Cardiac muscle cell (in vitro differentiated cells and primary cell): ENCODE measurements at places on chromosomes 4 and X. TPM values are rescaled to one million over a fixed set of nuclear protein-coding genes. Genes with fewer than 3 reads are reported as not detected.

- no peak for DNase-seq
Measured at GRCh38 chr4:81930506-81931238, 443.1 kb downstream of the HNRNPD start.

DNA sequence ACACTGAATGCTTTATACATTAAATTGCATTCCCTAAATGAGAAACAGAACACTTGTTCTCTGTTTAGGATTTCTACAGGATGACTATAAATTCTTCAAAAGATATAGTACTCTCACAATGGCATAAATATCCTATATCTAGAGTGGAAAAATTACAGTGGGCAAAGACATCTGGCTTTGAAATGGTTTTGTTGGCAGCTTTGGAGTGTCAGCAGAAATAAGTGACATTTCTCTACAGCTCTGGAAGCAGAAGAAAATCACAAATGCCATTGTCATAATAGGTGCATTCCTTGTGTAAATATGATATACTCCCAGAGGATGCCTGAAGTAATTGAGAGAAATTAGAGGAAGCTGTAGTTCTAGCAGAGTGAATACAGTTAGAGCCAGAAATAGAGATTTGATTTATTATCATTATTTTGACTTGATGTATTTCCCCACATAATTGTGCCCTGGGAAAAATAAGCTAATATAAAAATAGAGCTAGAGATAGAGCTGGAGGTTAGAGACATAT lies 95.9 kb upstream of the GALNTL6 start:
- no peak for DNase-seq

DNA sequence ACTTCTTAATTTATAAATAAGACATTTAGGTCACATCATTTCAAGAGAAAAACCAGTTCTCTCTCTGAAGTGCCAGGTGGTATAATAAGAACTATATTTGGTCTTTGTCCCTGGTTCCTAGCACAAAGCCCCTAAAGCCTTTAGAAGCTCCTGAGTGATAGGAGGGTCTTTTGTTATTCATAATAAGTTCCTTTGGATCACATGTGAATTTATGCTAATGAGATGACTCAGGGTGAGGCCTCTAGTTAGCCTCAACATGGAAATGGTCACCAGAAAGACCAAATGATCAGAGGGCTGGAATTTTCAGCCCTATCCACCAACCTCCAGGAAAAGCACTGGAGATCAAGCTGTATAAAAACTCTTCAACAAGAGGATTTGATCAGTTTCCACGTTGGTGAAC lies 68.1 kb upstream of the BLTP1 start:
- DNase-seq = no peak

JAKMIP1 gene
- 0.14 and 1.2 TPM in 2 replicates for total RNA-seq

SLC25A53 gene
- 8.7 and 15.2 TPM in 2 replicates for total RNA-seq

PTCHD1 gene
- total RNA-seq = 0.56 and 0.92 TPM in 2 replicates

GRCh38 chrX:54922547-54922946 lies 1.9 kb downstream of the TRO start:
- no peak for DNase-seq

- peak; percentile 86 for DNase-seq
Measured at GRCh38 chr4:77994194-77994721, 62.9 kb upstream of the FRAS1 start.

HOPX gene
- total RNA-seq = 0.12 and 1.2 TPM in 2 replicates

GRCh38 chr4:152160225-152160800 lies 375.6 kb downstream of the FBXW7 start:
- no peak for DNase-seq

GRCh38 chr4:104486716-104487504 lies 7.8 kb downstream of the CXXC4 start:
- DNase-seq = no peak

- no peak for DNase-seq
Measured at GRCh38 chr4:68462691-68463090, 15.4 kb downstream of the TMPRSS11E start.

GC gene
- 0.21 and 0.49 TPM in 2 replicates for total RNA-seq

DNA sequence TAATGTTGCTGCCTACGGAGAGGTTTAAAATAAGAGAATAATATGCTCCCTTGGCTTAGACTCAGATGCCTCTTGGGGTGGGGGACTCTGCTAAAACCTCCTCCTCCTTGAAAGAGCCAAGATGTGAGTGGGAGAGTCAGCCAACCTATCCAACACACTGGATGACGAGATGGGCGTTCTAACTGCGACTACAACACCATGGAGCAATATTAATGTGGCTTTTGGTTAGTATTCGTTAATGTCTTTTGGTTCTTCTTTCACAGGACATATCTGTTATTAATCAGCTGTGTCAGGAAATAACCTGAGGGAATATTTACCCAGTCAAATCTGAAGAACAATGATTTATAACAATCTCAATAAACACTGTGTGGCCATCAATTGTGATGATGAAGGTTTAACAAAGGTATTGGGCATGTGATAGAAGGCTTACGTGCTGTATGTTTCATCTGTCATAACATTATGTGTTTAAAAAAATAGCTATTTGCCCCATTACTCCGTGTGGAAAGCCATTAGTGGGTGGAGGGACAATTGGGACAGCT lies 143.5 kb upstream of the FTHL17 start:
- DNase-seq = no peak

- no peak for DNase-seq
Measured at GRCh38 chrX:107712231-107713202, 63.1 kb downstream of the TSC22D3 start.

- no peak for DNase-seq
Measured at GRCh38 chrX:12949927-12950656, 24.8 kb upstream of the TMSB4X start.

SLC25A6 gene
- 484 and 592 TPM in 2 replicates for total RNA-seq

ADGRG2 gene
- total RNA-seq = 1.6 and 2.9 TPM in 2 replicates

- DNase-seq = no peak
Measured at GRCh38 chr4:107616838-107617389, 103.1 kb downstream of the PAPSS1 start.

HDAC8 gene
- total RNA-seq = 21.9 and 36.6 TPM in 2 replicates

- no peak for DNase-seq
Measured at GRCh38 chr4:15327311-15328298, 100.2 kb upstream of the C1QTNF7 start.

PNMA6A gene
- 3.5 and 8.6 TPM in 2 replicates for total RNA-seq

- DNase-seq = peak; percentile 82
Measured at GRCh38 chr4:78057135-78057599, at the start of gene FRAS1. Gene FRAS1, plus strand, starts transcription at chr4:78057323. Its CDS starts 687 bp downstream, at chr4:78058010.

- DNase-seq = peak; percentile 29
Measured at GRCh38 chr4:108172231-108172752, 3.6 kb upstream of the LEF1 start.

DNA sequence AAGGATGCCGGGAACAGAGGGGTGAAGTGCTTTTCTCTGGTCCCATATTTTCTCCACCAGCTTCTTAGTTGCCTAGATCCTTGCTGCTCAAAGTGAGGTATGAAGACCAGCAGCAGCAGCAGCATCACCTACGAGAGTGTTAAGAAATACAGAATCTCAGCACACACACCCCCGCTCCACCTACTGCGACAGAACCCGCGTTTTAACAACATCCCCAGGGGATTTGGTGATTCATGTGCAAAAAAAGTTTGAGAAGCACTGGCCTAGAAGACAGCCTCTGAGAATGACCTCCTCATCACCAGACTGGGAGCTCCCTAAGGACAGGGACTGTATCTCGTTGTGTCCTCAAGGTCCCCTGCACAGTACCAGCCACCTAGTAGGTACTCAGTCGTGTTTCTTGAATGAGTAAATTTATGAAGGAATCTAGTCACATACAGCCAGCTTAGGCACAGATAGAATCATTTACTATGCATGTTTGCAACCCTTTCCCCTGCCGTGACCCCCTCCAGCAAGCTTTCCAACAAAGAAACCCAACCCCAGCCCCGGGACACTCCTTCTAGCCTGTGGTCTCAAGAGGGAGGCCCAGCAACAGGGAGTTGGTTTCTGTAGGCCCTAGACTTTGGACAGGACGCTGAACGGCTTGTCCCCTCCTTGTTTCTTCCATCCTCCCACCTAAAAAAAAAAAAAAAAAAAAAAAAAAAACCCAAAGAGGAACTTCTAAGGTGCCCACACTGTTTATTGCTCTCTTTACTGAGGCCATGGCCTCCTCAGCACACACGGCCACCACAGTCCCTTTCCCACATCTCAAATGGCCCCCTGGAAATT lies 21.5 kb downstream of the RTL5 start:
- no peak for DNase-seq

BEX1 gene
- total RNA-seq = 102 and 179 TPM in 2 replicates

- peak; percentile 88 for DNase-seq
Measured at GRCh38 chr4:169079942-169080827, 70.1 kb upstream of the CBR4 start.

DNA sequence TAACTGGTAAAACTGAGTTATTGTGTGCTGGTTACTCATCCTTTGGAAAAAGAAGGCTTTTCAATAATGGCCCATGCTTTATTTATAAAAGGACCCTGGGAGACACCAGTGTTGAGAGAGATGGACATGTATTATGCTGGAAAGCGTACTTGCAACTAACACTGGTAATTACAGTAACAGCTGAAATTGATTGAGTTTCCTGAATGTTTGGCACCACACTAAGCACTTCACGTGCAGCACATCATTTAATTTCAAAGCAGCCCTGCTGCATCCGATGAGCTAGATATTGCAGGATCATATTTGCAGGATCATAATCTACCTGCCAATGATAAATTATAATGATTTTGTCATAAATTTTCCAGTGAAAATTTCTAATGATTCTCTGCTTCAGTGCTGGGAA lies 81.5 kb downstream of the QRFPR start:
- no peak for DNase-seq

DNA sequence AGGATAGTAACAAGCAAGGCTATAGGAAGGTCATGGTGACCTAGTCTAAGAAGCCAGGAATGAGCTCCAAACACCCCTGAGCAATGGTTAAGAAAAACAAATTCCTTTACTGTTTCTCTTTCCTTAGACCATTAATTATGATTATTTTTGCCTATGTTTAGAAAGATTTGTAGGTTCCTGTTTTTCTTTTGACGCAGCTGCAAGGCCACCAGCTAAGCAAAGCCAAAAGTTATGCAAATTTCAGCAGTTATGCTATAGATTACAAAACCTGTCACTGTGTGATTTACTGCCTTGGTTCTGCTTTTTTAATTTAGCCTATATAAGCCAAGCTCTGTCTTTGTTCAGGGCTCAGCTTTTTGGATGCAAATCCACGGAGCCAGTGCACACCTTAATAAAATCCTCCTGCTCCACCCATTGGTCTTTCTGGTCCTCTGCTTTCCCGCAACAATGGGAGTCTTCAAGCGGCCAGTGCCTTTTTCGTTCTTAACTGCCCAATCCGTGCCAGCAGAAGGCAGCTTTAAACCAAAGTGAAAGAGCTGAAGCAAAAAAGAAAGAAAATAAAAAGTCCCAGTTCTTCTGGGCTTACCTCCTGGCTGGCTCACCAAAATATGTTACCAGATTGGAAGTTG lies 1.4 kb upstream of the CEP135 start:
- no peak for DNase-seq

DNA sequence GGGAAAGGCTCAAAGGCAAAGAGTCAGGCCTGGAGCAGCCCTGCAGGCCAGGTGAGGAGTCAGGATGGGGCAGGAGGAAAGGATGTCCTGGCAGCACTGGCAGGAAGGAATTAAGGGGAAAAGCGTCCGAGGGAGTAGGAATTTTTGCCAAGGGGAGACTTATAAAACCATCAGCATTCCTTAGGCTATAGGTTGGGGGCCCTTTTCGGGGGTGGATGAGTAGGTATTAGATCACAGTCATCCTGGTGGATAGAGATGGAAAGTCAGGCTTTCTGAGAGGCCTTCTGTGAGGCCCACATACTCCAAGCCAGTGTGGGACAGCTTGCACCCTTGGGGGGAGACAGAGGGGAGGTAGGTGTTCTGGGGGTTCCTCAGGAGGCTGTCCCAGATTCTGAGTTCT lies 12.3 kb downstream of the STARD8 start:
- DNase-seq = no peak

DNA sequence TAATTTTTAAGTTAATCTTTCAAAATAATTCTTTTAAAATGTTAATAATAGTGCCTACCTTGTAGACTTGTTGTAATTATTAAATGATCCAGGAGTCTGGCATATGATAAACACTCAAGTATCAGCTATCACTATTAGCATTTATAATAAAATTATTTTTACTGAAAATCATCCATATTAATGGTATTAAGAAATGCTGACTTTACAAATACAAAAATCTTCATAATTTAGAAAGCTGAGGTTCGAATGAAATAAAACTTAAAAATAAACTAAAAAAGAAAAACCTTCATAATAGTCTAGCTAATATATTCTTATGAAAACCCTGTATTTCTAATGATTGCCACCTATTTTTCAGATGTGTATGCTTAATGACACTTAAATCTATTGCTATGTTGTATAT lies 5.2 kb downstream of the MGARP start:
- no peak for DNase-seq

DNA sequence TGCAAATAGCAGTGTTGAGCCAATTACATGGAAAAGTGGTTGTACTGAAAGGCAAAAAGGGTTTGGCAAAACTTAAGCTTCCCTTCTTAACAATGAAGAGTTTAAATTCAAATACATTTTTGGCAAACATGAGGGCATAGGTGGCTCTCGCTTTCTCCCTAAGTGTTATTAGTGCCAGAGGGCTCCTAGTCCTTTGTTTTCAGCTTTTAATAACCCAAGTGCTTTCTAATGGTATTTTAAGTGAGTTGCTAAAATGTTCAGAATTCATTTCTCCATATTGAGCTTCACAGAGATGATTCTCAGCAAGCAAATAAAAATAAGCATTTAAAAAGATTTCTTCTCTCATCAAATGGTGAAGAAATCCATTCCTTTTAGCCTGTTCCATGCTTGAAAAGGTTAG lies 123.7 kb downstream of the HS6ST2 start:
- DNase-seq = no peak

GRCh38 chr4:183286590-183287308 lies 33.3 kb downstream of the CLDN22 start:
- DNase-seq = no peak

GRCh38 chr4:41718907-41719306 lies 29.6 kb downstream of the PHOX2B start:
- no peak for DNase-seq

CENPI gene
- total RNA-seq = 1.9 and 6.7 TPM in 2 replicates

GRCh38 chrX:1529328-1529727 lies 7.7 kb downstream of the P2RY8 start:
- no peak for DNase-seq

GRCh38 chr4:169070895-169071218 lies 60.8 kb upstream of the CBR4 start:
- no peak for DNase-seq

DNA sequence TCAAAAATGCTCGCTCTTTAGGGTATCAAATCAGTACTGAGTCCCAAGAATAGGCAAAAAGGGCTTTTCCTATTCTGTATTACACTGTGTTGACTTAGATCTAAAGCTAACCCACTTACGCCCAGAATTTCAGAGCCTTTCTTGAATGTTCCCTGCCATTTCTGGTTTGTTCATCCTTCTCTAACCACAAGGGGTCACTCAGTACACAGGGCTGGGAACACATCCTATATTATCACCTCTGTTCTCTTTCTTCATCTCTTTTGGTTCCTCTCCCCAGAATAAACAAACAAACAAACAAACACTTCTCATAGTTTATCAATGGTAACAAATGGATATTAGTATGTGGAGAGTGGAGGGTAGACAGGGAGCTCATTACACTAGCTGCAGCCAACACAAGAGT lies 25.5 kb upstream of the MORC4 start:
- DNase-seq = peak; percentile 47

FGFBP1 gene
- total RNA-seq = not detected in 2 replicates
